ENCODE measurements at places on chromosomes 3 and 15. TPM values are rescaled to one million over a fixed set of nuclear protein-coding genes. Genes with fewer than 3 reads are reported as not detected.

Gene BUB1B
- total RNA-seq = 67.8 TPM

Gene IL5RA
- not detected for total RNA-seq

Gene GOLGA6B
- not detected for total RNA-seq

Gene GRM7
- total RNA-seq = not detected

Gene ROPN1B
- 0.26 TPM for total RNA-seq

Gene PDCD6IP
- 205 TPM for total RNA-seq

Gene GASK1A
- not detected for total RNA-seq

Gene SERPINI2
- not detected for total RNA-seq

Gene EFCAB12
- 0.54 TPM for total RNA-seq

Gene ADAMTSL3
- total RNA-seq = not detected

Gene RETNLB
- not detected for total RNA-seq

Gene CHRNB4
- total RNA-seq = not detected

Gene PFN2
- 220 TPM for total RNA-seq

Gene KIF15
- 12.2 TPM for total RNA-seq

Gene KIF9
- total RNA-seq = 8.9 TPM

Gene BCL2A1
- total RNA-seq = 4.7 TPM

Gene P3H2
- 82.2 TPM for total RNA-seq

Gene MME
- 1.6 TPM for total RNA-seq

Gene CD80
- 0.15 TPM for total RNA-seq

Gene GOLGA8M
- 0.87 TPM for total RNA-seq

Gene C3orf20
- total RNA-seq = not detected

Gene KLHL24
- 42.0 TPM for total RNA-seq

Gene FSIP1
- total RNA-seq = 1.4 TPM

Gene BCHE
- total RNA-seq = 1.5 TPM

Gene GOLGA8T
- not detected for total RNA-seq

Gene MAP6D1
- total RNA-seq = 7.9 TPM

Gene FETUB
- not detected for total RNA-seq

Gene MYNN
- total RNA-seq = 16.2 TPM

Gene LIPC
- not detected for total RNA-seq

Gene SCG3
- 0.62 TPM for total RNA-seq

Gene FBXO40
- not detected for total RNA-seq

Gene SQOR
- total RNA-seq = 62.2 TPM

Gene SLC15A2
- total RNA-seq = 0.41 TPM

Gene ITGB5
- total RNA-seq = 446 TPM

Gene ITIH1
- 0.31 TPM for total RNA-seq

Gene THAP10
- total RNA-seq = 6.7 TPM

Gene APOD
- not detected for total RNA-seq

Gene NMNAT3
- total RNA-seq = 1.9 TPM

Gene DNAH1
- total RNA-seq = 2.4 TPM

Gene PP2D1
- not detected for total RNA-seq

Gene CCDC80
- total RNA-seq = 0.64 TPM

Gene ATP2B2
- not detected for total RNA-seq

Gene FRMD5
- 18.3 TPM for total RNA-seq

Gene ZMYND10
- 3.6 TPM for total RNA-seq

Gene TOP2B
- total RNA-seq = 63.1 TPM

Gene GNAI2
- total RNA-seq = 170 TPM

Gene HES1
- total RNA-seq = 28.5 TPM

Gene CFAP100
- total RNA-seq = not detected

Gene GRK7
- total RNA-seq = 0.10 TPM

Gene GCHFR
- 37.2 TPM for total RNA-seq

Gene GOLGA6D
- total RNA-seq = not detected

Gene CD200
- total RNA-seq = not detected

Gene WNT5A
- 0.54 TPM for total RNA-seq

Gene APH1B
- total RNA-seq = 14.0 TPM

Gene GABRG3
- total RNA-seq = not detected

Gene TMEM202
- not detected for total RNA-seq

Gene AP2M1
- 335 TPM for total RNA-seq

Gene HDAC11
- total RNA-seq = 10.6 TPM
